ENCODE measurements at places on chromosomes 3 and 15.

GRCh38 chr3:59056706-59057105, 6.9 kb upstream of the CFAP20DC start:
- DNase-seq: no peak

DNA sequence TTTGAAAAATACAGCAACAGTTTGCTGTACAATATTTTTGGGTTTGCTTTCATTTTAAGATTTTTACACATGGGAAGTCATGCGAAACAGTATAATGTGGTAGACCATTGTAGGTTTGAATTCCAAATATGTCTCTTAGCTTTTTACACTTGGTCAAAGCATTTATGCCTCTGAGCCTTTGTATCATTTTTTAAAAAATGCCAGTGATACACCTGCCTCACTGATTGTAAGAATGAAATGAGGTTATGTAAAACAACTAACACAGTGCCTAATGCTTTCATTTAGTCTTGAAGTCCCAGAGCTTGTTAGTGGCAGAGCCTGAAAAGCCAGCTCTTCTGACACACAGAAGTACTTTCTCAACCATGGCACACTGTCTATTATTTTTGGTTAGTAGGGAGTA, 202.0 kb downstream of the UBE2E2 start:
- DNase-seq: no peak

DNA sequence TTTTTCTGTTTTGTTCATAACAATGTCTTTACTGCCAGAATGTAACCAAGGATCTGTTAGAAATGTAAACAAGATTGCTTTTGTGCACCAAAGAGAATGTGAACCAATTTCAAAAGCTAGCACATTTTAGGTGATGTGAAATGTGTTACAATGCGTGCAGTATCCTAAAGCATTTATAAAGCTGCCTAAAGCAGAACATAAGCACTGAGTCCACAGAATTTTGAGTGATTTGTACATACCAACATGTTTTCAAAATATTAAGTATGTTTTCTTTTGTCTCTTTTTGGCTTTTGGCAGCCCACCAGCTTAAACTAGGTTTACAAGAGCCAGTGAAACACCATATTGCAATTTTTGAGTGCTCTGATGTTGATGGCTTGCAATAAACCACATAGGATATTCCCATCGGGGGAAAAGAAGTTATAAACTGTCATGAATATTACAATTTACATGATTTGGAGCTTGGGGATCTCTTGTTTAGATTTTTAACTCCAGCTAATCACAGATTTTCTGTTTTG, 364.0 kb downstream of the ZIC1 start:
- no peak for DNase-seq

GRCh38 chr15:88741671-88742070, 61.6 kb upstream of the ACAN start:
- DNase-seq: no peak

- DNase-seq: no peak
Measured at GRCh38 chr3:171195686-171196085, 169.2 kb upstream of the SLC2A2 start.

- no peak for DNase-seq
Measured at GRCh38 chr3:160649596-160649995, 27.4 kb upstream of the ARL14 start.

GRCh38 chr15:53830707-53831386, 71.4 kb upstream of the WDR72 start:
- DNase-seq: no peak

Data from stimulated activated CD4-positive, alpha-beta T cell treated with anti-CD3 and anti-CD28 coated beads, Interleukin-12 subunit alpha, Interleukin-12 subunit beta, amount 100 ng/mL, for 48 hours (primary cell).